ENCODE measurements at places on chromosomes 2 and 18. TPM values are rescaled to one million over a fixed set of nuclear protein-coding genes. Genes with fewer than 3 reads are reported as not detected.

DNA sequence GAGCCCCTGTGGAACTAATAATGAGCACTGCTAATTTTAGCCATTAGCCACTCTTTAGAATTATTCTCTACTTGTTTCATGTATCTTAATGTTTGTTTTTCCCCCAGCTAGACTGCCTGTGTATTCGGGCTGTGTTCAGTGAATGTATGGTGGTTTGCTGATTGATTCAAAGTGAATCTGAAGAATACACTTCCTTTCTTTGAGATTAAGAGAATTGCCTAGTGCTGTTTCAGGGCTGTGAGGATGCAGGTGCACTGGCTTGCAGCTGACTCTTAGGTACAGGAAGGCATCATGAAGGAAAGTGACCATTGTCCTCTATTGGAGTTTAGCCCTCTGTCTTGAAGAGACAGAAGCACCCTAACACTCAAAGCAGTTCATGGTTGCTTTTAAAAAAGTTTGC, 138.7 kb downstream of the CERS6 start:
- DNase-seq: no peak

DNA sequence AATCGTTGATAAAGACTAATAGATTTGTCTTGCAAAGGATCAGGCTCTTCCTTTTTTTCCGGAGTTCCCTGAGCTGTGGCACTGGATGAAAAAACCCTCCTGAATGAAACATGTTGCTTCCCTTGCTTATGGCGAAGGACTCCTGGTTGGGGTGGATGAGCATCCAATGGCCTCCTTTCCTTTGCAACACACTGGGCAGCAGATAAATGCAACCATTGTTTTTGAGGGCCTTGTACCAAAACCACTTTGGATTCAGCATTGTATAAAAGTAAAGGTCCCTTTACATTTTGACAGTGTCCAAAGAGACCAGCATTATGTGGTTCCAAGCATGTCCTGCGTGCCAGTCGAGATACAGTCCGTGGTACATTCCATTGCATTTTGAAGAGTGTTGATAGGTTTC, 44.7 kb downstream of the FAM210A start:
- DNase-seq: no peak

- no peak for DNase-seq
These were observed 58.8 kb downstream of the PARD3B start for GRCh38 chr2:204604061-204604460.

DNA sequence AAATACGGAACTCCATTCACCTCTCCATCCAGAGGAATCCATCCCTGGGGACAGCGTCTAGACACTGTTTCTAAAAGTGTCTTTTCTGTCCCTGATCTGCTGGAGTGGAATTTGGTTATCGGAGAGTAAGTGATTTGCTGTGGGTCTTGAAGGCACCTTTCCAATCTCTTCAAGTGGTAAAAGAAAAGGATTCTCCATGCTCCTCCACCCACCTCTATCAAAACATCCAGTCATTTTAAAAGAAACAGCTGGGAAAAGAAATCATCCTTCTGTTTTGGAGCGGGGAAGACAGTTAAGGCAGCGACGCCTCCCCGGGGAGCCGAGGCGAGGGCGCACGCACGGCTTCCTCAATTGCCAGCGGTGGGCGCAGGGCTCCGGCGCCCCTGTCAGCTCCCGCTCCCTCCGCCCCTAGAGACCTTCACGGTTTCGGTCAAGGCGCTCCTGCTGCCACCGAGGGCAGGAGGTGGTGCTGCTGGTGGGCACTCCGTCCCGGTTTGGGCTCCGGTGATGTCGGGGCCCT, 547 bp downstream of the SLC35F5 start:
- DNase-seq: no peak

The MEP1B gene
- 0.15 TPM for total RNA-seq

The UGT1A8 gene
- total RNA-seq: not detected

DNA sequence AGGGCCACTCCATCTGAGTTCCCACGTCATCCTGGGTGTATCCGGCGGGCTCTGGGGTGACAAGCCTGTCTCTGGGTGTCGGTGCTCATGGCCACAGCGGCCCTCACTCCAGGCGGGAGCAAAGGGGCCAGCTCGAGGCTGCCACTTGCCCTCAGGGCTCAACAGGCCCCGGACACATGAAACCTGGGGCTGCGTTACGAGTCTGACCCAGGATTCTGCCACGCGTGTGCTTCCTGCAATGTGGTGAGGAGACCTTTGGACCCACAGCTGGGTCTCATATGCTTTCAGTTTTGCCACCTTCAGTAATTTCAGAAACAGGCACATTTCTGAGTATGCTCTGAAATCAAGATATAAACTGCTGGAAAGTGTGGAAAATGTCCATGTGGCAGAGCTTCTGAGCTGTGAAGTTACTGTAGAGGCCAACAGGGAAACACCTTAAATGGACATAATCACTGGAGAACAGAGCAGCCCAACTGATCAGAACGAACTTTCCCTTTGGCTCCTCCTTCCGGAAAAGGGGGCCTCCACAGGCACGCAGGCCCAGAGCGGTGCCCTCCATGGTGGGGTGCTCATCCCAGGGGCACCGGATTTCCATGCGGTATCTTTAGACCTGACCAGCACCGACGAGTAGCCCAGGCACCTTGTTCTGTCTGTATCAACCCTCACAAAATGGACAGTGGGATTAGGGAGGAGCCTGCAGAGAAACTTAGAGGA, 14.1 kb downstream of the PER2 start:
- DNase-seq: no peak
